ENCODE measurements at places on chromosomes 13 and 19.

DNA sequence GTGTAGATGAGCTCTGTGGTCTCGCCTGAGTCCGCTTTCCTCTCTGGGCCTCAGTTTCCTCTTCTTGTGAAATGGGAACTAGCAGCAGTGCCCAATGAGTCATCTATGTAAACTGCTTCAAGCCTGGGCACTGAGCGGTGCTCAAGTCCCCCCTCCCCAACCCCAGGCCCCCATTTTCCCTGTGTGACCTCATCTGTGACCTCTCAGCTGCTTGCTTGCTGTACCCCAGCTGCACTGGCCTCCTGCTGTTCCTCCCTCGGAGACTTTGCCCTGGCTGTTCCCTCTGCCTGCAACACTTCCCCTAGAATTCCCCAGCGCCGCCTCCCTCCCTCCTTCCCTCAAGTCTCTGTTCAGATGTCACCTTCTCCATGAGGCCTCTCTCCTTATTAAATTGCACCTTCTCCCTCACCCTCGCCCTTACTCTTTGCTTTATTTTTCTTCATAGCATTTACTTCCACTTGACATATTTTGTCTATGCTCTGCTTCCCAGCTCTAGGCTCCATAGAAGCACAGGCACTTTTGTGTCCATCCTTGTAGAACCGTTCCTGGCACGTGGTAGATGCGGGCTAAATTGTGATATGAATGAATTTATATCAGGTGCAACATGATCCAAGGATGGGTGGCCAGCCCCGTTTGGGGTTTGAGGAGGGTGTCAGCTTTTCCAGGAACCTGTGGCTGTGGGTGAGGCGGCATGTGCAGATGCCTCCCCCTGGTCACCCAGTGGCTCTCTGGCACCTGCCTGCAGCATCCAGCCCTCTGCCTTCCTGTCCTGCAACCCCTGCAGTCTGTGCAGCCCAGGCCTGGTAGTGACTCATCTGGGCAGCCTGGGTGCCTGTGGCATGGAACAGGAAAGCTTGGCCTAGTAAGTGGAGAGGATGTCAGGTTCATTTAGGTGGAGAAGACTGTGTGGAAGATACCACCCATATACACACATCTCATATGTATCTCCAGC is 26.3 kb downstream of the SIPA1L3 start:
- DNase-seq = peak; percentile 30

GRCh38 chr13:53098455-53098854 is 69.8 kb downstream of the OLFM4 start:
- no peak for DNase-seq

DNA sequence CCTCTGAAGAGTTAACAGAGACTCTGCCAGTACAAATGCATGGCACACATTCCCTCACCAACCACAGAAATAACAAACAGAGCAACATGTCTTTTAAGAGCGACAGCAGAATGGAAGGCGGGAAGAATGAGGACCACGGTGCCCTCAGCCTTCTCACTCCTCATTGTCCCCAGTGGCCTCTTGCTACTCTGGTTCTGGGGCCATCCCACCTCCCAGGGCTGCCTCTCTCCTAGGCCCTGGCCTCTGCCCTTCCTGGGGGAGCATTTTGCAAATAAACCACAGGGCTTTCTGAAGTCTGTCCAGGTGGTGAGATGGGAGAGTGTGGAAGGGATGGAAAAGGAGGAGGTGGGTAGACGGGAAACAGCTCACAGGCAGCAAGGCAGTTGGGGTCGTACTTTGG is 28.3 kb downstream of the CYP2B6 start:
- no peak for DNase-seq

DNA sequence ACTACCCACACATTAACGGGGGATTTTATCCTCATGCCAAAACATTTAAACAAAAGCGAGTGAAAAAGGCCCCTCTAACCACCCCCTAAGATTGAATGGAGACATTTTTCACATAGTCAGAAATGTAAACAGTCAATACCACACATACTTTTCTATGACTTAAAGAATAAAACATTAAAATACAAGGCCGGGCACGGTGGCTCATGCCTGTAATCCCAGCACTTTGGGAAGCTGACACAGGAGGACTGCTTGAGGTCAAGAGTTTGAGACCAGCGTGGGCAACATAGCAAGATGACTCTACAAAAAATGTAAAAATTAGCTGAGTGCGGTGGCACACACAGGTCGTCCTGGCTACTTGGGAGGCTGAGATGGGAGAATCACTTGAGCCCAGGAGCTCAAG is 47.3 kb downstream of the MPHOSPH8 start:
- no peak for DNase-seq

GRCh38 chr13:29513981-29514719 is 81.3 kb downstream of the SLC7A1 start:
- no peak for DNase-seq

DNA sequence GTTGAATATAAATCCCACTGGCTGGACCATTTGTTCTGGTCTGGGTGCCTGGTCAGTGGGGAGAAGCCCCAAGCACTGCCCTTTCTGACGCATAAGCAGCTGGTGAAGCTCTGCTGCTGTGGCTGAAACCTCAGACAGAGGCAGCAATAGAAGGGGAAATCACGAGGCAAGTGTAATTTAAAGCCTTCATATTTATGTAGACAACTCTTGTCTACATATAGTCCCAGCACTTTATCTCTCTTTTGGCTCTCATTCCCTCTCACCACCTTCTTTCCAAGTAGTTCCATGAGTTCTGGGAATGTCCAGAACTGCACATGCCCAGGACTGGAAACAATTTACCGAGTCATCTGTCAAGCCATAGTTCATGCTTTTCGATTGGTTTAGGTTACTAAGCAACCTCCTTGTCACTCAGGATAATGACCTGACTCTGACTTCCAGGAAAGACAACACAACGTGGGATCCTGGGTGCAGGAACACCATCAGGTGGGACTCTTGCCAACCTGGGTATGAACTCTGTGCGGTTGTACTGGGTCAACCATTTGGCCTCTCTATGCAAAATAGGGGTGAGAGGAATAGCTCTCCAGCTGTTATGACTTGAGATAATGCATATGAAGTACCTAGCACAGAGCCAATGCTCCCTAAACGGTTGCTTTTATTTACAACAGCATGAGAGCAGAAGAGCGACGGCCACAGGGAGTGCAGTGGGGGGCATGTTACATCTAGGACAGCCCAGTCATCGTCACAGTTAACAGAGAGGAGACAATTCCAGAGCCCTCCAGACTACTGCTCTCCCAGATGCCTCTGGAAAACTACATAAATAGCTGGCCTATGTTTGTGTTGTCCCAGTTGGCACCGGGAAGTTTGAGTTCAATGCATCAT is 321.9 kb downstream of the FOXO1 start:
- no peak for DNase-seq

GRCh38 chr19:720345-721160 is 11.8 kb downstream of the PALM start:
- DNase-seq = no peak

DNA sequence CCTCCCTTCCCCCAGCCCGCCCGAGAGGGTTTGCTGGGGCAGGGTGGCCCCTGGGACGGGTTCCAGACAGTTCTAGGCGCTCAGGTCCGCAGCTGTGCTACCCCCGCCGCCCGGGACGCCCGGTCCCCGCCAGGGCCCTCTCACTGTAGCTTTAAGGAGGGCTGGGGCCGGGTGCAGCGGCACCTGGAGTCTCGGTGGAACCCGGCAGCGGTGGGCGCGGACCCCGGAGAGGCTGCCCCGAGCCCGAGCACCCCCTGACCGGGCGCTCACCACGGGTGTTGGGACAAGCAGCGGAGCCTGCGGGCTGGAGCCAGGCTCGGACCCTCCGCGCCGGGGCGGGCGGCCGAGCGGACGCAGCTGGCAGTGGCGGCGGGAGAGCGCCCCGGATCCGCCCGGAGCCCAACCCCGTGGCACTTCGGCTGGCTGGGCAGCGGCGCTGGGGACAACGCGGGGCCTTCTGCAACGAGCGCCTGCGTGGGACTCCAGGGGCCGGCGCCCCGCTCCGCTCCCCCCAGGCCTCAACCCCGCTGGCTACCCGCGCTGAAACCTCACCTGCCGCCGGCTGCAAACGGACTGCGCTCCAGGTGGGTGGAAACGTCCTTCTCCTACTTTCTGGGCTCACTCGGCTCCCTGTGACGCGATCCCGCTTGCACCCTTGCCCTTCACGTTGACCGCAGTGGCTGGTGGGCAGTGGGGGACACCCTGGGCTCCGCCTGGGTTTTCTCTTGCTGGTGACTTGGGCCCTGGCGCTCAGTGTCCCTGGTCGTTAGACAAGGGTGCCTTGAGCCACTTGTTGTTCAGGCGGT is 81.1 kb downstream of the ZNF429 start:
- DNase-seq = no peak

GRCh38 chr13:42486711-42487198 is 87.2 kb upstream of the TNFSF11 start:
- no peak for DNase-seq

- no peak for DNase-seq
These were observed at the start of gene CYSLTR2 for GRCh38 chr13:48653472-48653939. CYSLTR2 (plus strand) TSS chr13:48653929; CDS start chr13:48706818, 52,889 bp downstream.

GRCh38 chr13:113229791-113230190 is 20.4 kb downstream of the CUL4A start:
- no peak for DNase-seq

DNA sequence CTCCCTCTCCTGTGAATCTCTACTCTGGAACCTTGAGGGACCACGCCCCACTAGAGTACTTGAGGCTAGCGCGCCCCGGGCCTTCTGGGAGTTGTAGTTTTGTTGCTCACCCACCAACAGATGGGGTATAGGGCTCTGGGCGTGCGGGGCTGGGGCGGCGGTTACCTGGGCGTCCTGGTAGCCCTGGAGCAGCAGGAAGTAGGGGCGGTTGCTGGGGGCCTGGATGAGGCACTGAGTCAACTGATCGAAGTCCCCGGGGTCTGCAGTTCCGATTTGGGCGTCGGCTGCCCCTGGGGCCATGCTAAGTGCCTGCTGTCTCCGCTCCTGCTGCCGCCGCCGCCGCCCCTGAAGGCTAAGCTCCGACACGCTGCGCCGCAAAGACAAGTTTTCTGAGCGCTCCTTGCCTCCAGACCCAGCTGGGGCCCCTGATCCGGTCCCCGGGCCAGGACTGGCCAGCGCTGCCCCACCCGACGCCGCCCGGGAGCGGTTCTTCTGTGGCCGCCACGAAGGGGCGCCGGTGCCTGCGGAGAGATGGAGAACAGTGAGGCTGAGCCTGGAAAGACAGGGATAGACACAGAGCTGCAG is 5.3 kb downstream of the RASIP1 start:
- no peak for DNase-seq

DNA sequence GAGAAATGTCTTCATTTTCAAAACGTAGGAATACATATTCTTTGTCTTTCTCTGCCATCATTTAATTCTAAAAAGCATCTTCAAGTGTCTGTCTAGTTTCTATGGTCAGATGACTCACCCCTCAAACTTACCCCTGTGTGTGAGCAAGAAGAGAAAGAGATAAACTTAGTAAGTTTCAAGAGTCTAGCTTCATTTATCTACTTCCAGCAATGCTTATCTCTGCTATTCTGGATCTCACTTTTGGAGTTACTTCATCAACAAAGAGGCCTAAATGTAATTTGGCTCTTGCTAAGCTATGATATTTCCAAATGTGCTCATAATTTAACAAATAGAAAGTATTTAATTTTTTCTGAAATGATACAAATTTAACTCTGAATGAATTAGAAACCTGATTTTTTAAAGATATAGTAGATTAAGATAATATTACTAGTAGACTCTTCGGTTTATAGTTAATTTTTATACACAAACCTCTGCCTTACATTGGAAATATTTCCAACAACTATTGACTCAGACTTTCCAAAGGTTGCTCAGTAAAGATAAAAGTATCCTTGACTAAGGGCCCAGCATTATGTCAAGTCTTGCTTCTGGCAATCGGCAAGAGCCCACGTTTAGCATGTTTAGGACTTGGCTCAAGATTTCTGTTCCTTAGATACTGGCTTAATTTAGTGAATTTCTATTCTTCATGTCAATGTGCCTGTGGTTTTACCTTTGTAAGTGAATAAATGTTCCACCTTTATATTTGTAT is 1511.0 kb upstream of the SLC10A2 start:
- no peak for DNase-seq

DNA sequence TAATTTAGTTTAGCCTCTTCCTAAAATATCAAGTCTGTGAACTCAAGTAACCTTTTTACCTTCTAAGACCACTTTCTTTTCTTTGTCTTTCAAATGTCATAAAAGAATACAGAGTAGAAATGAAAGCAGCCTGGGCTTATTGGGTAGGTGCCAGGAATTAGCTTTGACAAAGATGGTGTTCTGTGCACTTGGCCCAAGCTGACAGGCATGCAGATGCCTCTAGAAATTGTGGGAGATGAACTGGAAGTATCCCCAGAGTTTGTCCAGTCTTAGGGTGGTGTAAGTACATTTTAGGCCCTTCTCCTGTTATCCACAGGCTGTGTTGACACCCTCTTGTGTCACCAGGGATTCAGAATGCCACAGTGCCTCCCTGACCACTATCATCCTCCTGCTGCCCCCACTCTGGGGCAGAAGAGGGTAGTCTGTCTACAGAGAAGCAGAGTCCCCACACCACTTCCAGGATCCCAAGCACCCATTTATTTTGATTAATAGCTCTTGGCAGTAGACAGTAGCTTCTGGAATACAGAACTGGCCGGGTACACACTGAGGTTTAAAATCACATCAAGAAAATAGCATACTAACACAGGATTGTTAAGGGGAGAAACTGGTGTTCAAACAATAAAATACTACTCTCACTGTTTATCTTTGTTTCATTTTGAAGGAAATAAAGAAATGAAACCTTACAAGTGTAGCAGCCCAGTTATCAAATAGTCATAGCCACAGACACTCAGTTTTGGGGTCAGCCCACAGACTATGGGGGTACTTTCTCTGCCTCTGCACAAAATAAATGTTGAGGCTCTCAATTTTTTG is 343.2 kb downstream of the KCNRG start:
- no peak for DNase-seq

- DNase-seq = no peak
These were observed 147.1 kb upstream of the IRS2 start for GRCh38 chr13:109933476-109933875.

- DNase-seq = no peak
These were observed 126.7 kb upstream of the MRI1 start for GRCh38 chr19:13637664-13638063.

GRCh38 chr19:19696386-19696785 is 27.7 kb downstream of the ZNF101 start:
- DNase-seq = no peak

GRCh38 chr13:22837980-22838647 is 342.7 kb upstream of the SGCG start:
- DNase-seq = no peak

DNA sequence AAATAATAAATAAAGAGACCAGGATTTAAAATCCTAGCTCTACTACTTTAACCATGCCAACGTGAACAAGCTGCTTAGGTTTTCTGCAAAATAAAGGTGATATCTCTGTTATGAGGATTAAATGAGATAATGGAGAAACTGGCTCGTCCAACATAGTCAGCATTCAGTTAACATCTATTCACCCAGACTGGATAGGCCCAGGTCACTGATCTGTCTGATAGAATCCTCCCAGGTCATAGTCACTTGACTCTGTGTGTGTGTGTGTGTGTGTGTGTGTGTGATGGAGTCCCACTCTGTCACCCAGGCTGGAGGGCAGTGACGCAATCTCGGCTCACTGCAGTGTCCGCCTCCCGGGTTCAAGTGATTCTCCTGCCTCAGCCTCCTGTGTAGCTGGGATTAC is 12.9 kb upstream of the RAB8A start:
- DNase-seq = no peak

- DNase-seq = no peak
These were observed 22.0 kb downstream of the ITGBL1 start for GRCh38 chr13:101474419-101474957.

Data from amniotic stem cell (primary cell).